ENCODE measurements at places on chromosomes 2 and 18.

- DNase-seq, result no peak
Observed at GRCh38 chr2:155157065-155157464, 458.6 kb downstream of the KCNJ3 start.

- DNase-seq, result no peak
Observed at GRCh38 chr2:207944334-207944733, 81.0 kb downstream of the PLEKHM3 start.

- no peak for DNase-seq
Observed at GRCh38 chr2:239380831-239381708, 19.8 kb downstream of the HDAC4 start.

- DNase-seq, result no peak
Observed at GRCh38 chr2:238970553-238971081, 122.7 kb downstream of the TWIST2 start.

- DNase-seq, result no peak
Observed at GRCh38 chr2:129165006-129165405, 814.5 kb upstream of the RAB6C start.

GRCh38 chr2:196105951-196106350, 37.3 kb upstream of the DNAH7 start:
- no peak for DNase-seq

- no peak for DNase-seq
Observed at GRCh38 chr2:142892715-142893114, 15.3 kb downstream of the KYNU start.

- DNase-seq, result no peak
Observed at GRCh38 chr2:66854298-66854697, 419.4 kb downstream of the MEIS1 start.

- DNase-seq, result peak; percentile 59
Observed at GRCh38 chr2:23824777-23825212, 102.1 kb downstream of the ATAD2B start.

DNA sequence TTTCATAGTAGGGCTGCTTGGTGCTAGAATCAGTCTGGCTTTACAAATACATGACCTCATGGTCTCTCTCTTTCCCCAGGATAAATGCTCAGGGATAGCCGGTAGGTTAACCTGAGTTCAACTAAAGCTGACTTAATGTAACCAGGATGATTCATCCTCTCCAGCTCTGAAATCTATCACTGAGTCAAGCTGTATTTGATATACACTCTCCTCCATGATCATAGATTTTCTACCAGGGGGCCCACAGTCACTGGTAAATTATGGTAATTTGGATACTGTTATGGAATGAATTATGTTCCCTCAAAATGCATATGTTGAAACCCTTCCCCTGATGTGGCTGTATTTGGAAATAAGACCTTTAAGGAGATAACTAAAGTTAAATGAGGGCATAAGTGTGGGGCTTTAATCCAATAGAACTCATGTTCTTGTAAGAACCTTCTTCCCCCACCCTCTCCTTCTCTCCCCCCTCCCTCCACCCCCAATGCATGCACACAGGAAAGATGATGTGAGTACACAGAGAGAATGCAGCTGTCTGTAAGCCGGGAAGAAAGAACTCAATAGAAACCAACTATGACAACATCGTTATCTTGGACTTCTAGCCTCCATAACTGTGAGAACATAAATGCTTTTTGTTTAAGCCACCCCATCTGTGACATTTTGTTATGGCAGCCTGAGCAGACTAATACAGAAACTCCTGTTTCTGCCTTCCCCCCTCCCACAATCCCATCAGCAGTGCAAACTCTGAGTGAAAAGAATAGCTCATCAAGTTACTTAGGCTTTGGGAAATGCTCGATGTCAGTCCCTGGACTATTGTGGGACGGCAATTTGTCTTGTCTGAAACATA, 134.9 kb upstream of the KYNU start:
- DNase-seq, result no peak

- no peak for DNase-seq
Observed at GRCh38 chr2:127069003-127069402, 38.0 kb downstream of the BIN1 start.

GRCh38 chr2:201223089-201224073, 37.0 kb upstream of the CASP8 start:
- no peak for DNase-seq

DNA sequence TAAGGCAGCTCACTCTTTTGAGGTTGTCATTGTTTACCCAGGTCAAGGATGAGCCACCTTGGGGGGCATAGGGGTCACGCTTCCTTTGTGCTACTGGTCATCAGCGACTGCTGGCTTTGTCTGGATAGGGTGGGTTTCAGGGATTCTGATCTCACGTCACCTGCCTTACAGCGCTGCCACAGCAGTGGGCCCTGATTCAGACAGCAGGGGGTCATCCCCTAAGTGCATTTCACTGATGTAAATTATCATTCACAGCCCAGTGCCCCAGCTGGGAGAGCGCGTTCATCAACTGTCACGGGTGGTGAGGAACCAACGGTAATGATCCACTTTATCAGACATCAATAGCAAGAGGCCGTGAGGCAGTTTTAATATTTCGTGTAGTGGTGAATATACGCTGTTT, 291.2 kb downstream of the NEDD4L start:
- DNase-seq, result no peak

DNA sequence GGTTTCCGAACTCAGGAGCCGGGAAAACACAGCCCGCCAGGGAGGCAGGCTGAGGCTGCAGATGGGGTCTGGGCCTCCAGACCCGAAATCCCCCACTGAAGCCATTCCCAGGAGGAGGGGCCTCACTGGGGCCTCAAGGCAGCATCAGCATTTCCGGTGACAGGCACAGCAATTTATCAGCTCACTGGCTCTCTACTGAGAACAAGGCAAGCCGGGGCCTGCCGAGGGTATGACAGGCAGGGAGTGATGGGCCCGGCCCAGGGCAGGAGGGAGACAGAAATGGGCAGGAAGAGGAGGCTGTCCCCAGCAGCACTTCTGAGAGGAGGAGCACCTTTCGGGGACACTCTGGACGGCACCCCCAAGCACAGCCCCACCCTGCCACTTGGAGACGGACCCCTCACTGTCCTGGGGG, 12.5 kb downstream of the SDC1 start:
- peak; percentile 95 for DNase-seq

- no peak for DNase-seq
Observed at GRCh38 chr2:121258051-121258450, 27.0 kb downstream of the TFCP2L1 start.

DNA sequence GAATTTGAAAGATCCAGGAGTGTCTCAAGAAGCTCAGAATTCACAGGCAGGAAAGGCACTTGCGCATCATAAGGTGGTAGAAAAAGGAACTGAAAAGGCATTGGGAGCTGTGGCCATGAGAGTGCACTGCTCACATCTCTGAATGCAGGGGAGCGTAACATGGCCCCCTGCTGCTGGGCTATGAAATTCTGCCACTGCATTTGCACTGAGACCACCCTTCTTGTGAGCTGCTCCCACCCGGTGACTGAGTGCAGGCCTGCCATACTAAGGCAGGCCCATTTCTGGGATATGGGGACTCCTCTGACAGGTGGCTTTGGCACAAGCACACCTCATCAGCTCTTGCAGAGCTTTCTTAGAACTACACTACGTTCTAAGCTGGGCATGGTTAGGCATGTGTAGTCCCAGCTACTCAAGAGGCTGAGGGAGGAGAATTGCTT, 25.3 kb upstream of the STARD7 start:
- DNase-seq, result no peak

- DNase-seq, result no peak
Observed at GRCh38 chr2:97737421-97738178, 24.2 kb downstream of the ZAP70 start.

GRCh38 chr2:41720331-41721251, 327.2 kb upstream of the PKDCC start:
- DNase-seq, result no peak

DNA sequence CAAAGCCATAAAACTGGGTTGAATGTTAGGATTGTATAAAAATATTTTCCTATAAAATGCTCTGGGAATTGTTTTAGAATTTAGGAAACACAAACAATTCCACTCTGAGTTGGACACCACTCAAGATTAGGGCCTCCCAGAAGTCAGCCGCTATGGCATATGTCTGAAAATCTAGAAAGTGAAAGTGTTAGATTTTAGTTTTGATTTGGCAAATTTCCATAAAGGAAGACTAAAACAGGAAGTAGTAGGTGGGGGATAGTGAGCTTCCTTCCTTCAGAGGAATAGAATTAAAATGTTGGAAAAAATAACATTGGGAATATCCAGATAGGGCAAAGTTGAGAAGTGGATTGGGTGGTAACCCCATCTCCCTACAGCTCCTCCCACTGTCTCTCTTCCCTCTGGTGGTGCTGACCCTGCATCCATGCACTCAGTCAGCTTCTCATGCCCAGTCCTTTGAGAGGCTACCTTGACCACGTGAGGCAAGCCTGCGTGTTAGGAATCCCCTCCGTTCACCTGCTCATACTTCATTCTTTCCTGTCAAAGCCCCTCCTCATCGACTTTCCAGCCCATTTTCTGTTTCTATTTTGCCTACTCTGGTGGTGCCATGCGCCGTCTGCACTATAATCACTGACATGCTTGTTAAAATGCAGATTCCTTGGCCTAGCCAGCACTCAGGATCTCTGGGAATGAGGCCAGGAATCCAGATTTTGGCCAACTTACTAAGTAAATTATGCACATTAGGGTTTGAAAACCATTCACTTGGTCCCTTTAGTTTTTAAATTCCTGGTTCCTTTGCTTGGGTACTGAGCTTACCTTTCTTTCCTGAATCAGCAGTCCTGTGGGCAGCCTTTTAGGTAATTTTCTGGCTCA, 83.5 kb downstream of the POLE4 start:
- no peak for DNase-seq

- DNase-seq, result no peak
Observed at GRCh38 chr2:134190807-134191203, 63.1 kb upstream of the MGAT5 start.

DNA sequence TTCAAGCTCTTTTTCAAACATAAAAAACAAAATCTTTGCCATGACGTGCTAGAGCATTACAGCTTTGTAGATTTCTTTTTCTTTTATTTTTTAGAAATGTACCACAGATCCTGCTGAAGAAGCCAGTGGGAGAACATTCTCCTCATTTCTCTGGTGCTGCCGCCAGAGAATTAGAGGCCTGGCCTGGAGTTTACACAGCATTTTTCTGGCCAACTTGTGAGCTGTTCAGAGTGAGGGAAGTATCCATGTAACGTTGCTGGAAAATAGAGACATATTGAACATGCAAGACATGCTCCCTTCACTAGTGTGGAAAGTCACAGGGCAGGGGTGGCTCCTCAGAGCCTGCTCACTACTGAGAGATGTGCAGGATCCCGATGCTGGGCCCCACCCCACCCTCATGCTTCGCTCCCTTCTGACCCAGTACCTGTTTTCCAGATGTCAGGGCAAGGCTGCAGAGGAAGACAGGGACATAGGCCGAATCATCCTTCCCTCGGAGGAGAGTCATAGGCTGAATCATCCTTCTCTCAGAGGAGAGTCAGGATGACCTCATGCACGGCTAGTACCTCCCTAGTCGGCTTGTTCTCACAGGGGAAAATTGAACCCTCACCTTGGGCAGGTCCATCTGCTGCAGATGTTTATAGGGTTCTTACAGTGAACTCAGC, 298.5 kb downstream of the INSIG2 start:
- DNase-seq, result no peak

DNA sequence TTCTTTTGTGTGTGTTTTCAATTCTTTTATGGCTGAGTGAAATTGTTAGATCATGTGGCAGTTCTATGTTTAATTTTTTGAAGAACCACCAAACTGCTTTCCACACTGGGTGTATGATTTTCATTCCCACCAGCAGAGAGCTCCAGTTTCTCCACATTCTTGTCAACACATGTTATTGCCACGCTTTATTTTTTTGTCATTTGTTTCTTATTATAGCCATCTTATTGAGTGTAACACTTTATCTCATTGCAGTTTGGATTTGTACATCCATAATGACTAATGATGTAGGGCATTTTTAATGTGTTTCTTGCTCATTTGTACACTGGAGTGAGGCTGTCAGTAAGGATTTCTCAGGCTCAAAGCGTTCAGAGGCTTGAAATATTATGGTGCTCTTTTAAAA, 184.2 kb downstream of the PIEZO2 start:
- DNase-seq, result no peak

- DNase-seq, result no peak
Observed at GRCh38 chr2:187686416-187687024, 132.3 kb upstream of the TFPI start.

DNA sequence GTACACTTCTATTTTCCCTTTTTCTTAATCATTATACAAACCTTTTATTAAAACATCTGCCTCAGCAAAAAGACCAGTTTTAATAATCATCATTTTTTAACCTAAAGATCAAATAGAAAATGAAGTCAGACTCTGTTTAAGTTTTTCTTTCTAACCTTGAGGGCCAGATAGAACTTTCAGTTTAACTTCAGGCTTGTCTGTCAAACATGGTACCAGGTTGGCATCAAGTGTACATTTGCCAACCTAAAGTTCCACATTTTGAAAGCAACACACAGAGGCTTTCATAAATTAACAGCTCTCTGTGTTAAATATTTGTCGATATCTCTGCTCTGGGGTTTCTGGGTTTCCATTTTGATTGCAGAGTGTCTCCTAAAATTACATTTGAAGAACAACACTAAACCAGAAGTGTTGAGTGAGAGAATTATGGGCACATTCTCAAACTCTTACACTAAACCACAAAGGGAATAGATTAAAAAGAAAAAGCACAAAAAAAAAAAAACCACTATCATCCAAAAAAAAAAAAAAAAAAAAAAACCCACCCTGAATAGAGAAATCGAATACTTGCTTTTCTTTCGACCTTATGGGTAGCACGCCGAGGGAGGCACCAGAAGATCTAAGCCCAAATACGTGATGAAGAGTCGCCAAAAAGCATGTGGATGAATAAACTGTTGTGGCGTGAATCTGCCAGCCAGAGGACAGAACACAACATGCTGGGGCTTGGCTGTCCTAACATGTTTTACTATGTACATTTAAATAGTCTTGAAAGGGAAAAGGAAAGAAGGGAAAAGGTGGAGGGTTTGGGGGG, 166.2 kb downstream of the TCF4 start:
- DNase-seq, result peak; percentile 91

DNA sequence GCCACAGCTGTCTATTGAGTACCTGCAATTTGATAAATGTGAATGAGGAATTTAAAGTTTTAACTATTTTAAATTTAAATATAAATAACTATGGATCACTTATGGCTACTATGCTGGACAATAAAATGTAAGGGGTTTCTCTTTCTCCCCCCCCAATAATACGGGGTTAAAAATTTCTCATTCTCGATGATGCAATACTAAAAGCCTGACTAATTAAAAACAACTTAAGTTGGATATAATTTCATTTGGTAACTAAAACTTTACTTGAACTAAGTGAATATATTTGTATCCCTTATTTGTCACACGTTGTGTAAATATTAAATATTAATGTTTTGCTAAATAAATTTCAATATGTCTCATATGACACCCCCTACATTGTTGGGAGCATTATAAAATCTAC, 297.3 kb downstream of the GRB14 start:
- no peak for DNase-seq

GRCh38 chr2:105139556-105140239, 101.8 kb downstream of the MRPS9 start:
- no peak for DNase-seq

- no peak for DNase-seq
Observed at GRCh38 chr2:54500404-54501205, 44.5 kb downstream of the SPTBN1 start.

DNA sequence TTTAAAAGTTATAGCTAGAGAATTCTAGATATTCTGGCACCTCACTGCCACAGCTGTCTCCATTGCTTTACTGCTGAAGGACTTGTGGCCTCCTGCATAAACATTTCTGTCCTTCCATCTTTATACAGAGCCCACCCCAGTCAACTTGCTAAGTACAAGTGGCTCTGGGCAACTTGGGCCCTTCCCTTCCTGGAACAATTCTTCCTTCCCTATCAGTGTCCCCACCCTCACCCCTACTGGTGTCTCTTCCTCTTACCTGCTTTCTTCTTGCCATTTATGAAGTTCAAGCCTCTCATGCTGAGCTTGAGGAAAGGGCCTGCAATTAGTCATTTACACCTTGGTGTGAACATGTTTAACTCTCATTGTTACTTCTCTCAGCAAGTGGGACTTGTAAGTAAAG, 45.0 kb downstream of the ARHGAP25 start:
- no peak for DNase-seq
